NCI-H2029 treated with DMSO at 0.1 percent for 48 hours (cell line): ENCODE measurements at places on chromosomes 2 and 18.
A peak's percentile ranks its signal among the peaks of the same experiment; 100 is the strongest.

- no peak for DNase-seq
Observed at GRCh38 chr18:10518595-10519255, 7.1 kb upstream of the NAPG start.

DNA sequence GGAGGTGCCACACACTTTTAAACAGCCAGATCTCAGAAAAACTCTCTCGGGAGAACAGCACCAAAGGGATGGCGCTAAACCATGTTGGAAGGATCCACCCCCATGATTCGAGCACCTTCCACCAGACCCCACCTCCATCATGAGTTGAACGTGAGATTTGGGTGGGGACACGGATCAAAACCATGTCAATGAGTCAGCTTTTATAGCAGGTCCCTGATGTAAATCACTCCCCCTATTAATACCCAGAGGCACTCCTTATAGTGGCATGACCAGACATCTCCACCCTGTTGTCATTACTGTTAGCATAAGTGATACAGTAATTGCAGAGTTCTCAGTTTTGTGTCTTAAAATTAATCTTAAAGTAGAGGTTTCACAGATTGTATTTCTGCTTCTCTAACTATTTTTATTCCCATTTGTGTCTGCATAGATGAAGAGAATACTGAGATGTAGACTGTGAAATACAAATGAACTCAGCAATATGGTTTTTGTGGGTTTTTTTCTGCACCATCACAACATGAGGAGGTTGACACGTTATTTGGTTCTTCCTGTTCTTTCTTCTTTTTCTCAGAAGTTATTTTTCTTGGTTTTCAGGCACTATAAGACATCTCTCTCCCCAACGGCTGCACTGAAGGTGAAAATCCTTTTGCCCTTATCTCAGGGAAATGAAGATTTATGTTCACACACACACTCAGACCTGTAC, 218.2 kb downstream of the ARL4C start:
- DNase-seq: no peak

- no peak for DNase-seq
Observed at GRCh38 chr18:3631887-3632286, 181.9 kb downstream of the TGIF1 start.

GRCh38 chr18:55284614-55285013, 303.4 kb downstream of the TCF4 start:
- no peak for DNase-seq

DNA sequence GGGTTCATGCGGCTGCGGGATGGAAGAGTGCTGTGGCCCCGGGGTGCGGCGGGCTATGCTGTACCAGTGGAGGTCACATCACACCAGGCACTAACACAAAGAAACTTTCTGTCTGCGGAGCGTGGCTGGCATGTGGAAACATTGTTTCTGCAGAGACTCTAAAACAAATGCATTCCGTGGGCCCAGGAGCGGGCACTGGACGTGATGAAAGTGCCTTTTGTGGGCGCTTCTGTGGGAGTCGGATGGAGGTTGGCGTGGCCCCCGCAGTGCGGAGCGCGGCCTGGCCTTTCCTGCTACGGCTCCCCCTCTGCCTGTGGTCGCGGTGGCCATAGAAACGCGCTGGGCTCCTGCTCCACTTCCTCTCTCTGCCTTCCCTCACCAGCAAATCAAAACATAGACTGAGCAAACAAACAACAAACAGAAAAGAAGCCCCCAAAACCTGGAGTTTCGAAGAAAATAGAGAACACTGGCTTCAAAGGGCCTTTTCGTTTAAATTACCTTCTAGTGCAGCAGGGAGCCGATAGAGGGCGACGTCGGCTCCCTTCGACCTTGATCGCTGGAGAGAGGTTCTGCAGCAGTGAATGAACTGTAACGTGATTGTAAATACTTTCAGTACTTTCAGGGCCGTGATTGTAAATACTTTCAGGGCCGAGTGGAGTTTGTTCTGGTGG, 51.4 kb downstream of the KIF5C start:
- DNase-seq: no peak

DNA sequence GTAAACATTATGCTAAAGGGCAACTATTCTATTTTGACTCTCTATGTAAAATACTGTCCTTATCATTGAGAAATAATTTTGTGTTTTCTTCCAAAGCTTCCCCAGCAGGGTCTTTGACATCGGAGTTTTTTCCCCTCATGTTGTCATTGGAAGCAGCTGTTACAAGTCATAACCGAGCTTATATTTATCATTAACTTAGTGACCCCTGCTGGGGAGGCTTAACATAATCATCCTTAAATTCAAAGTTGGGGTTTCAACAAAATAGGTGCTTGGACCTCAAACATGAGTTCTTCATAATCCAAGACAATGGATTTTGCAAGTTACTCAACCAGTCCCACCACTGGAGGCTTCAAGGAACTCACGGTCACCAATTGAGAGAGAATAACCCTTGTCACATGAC, 330.9 kb downstream of the DCC start:
- peak; percentile 16 for DNase-seq

GRCh38 chr2:96495982-96496629, 9.1 kb downstream of the NEURL3 start:
- no peak for DNase-seq

DNA sequence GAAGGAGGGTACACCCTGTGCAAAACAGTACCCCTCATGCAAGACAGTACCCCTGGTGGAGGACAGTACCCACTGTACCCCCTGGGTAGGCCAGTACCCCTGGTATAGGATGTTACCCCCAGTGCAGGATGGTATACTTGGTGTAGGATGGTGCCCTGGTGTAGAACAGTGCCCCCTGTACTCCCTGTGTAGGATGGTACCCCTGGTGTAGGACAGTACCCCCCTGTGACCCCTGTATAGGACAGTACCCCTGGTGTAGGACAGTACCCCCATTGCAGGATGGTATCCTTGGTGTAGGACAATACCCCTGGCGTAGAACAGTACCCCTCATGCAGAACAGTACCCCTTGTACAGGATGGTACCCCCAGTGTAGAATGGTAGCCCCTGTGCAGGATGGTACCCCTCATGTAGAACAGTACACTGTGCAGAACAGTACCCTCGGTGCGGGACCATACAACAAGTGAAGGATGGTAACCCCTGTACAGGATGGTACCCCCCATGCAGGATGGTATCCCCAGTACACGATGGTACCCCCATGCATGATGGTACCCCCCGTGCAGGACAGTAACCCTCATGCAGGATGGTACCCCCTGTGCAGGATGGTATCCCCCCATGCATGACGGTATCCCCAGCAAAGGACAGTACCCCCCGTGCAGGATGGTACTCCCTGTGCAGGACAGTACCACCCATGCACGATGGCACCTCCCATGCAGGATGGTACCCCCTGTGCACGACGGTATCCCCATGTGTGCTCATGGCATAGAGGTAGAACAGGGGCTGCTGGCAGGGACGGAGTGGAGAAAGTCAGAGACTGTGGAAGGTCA, 248.0 kb downstream of the DCDC2C start:
- no peak for DNase-seq

DNA sequence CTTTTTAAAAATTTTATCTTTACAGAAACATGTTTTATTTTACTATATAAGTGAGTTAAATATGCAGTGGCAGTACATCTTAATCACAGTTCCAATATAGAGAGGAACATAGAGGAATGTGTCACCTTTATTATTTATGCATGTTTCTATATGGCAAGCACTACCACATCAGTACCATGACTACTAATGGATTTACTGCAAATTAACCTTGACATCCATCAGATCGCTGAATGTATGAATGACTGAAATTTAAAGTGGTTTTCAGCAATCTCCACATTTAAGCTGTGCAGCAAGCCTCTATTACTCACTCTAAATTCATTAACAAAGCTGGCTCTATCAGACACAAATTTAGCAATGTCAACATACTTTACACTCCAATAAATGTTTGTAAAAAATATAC, 790.6 kb downstream of the NRXN1 start:
- DNase-seq: no peak

- DNase-seq: no peak
Observed at GRCh38 chr18:50465211-50466153, 90.6 kb downstream of the SKA1 start.

- DNase-seq: no peak
Observed at GRCh38 chr2:25479761-25480160, 138.0 kb upstream of the DNMT3A start.

DNA sequence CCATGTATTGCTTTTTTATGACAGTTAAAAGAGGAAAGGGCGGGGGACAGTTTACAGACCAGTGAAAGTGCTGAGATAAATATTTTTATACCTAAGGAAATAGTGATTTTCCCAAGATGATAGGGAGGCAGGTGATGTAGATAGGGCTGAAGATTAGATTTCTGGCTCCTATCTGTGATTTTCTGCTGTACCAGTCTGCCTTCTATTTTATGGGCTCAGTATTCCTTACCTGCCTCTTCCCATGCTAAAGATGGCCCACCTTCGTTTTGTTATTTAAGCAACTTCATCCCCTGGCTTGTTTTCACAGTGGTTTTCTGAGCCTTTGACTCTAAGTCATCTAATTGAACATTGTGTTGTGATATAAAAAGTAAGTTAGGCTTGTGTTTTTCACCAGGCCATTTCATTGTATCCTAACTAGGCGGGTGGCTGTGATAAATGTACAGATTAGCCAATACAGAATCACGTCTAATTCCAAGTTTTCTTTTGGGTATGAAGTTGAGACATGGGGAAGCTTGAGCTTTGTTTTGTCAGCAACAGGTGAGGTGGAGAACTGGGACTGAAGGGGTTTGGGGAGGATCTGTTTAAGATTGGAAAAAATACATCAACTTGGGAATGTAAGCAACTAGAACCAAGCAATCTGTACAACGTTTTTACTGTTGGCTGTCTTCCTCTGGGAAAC, 5.2 kb downstream of the RPL37A start:
- DNase-seq: no peak
